Caco-2 (cell line): ENCODE measurements at places on chromosomes 1 and 21.
A peak's percentile ranks its signal among the peaks of the same experiment; 100 is the strongest.

GRCh38 chr1:203045821-203046594 lies 19.7 kb downstream of the PPFIA4 start:
- no peak for DNase-seq

DNA sequence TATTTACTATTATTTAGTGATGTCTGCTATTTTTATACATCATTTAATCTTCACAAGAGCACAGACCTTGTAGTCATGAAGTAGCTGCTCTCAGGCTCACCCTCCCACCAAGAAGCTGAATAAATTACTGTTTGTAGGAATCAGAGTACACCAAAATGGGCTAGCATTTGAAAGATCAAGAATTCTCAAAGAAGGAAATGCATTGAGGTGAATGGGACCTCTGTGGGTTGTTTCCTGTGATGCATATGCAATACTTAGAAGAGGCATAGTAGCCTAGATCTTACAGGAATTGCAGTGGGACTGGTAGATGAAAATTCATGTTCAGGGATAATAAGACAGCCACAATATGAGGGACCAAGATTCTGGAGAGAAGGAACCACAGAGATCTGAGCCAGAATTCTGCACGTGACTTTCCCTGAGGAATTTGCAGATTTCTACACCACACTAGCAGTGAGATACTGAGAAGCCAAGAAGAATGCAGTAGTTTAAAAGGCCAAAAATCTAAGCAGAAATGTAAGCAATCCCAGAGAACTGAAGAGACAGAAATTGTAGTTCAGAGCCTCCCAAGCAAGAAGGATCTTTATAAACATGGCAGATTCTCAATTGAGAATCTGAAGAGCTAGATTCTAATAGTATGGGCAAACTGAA lies 307.0 kb downstream of the ST6GALNAC3 start:
- no peak for DNase-seq

DNA sequence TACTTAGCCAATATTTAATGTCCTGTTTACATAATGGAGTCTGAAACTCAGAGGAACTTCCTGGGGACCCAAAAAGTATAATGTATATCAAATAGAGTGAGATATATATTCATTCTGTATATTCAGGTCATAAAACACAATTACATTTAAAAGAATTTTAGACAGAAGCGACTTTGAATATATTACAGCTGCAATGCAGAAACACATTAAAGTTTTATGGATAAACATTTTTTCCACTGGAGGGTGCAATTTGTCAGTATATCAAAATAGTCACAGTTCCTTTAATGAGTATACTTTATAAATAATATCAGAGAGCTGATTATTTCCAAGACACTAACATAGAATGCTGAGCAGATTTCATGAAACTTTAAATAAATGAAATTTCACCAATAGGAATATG lies 43.9 kb upstream of the CRB1 start:
- DNase-seq, result no peak

DNA sequence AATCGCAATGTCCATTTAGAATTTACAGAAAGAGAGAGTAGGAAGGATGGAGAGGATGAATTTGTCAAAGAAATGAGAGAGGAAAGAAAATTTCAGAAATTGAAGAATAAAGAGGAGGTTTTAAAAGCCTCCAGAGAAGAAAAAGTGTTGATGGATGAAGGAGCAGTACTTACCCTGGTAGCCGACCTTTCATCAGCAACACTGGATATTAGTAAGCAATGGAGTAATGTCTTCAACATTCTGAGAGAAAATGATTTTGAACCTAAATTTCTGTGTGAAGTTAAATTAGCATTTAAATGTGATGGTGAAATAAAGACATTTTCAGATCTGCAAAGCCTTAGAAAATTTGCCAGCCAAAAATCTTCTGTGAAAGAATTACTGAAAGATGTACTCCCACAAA lies 12.5 kb downstream of the L1TD1 start:
- DNase-seq, result no peak

DNA sequence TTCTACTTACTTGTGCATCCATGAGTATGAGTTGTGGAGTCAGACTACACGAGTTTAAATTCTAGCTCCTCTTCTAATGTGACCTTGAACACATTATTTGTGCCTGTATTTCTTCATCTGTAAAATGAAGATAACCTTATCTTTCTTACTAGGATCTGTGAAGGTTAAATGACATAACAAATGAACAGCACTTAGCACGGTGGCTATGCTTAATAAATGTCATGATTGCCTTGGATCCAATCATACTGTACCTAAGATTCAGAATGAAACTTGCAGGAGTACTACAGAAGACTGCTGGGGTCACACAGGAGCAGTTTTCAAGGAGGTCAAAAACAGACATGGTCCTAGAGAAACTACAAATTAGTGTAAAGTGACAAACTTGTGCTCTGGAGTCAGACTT lies 22.2 kb upstream of the ALG14 start:
- DNase-seq, result no peak

- DNase-seq, result no peak
Measured at GRCh38 chr1:23720256-23720995, 22.8 kb upstream of the ELOA start.

- DNase-seq, result peak; percentile 46
Measured at GRCh38 chr1:53982034-53982762, 35.8 kb downstream of the LDLRAD1 start.

DNA sequence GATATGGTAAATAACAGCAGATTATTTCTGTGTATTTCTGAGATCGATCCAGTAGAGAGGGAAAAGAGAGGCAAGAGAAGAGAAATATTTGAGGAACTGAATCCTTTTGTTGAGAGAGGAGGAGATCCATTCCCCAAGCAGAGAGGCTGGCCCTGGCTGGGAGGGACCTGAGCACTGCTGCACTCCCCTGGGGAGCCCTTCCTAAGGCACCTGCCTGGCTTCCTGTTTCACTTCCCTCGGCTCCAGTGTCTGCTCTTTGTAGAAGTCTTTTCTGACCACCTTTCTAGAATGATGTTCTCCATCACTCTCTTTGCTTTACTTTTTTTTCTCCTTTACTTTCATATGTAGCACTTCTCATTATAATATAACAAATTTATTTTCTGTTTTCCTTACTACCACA lies 42.3 kb upstream of the SLC6A9 start:
- DNase-seq, result no peak

GRCh38 chr1:180931529-180931928 lies 18.8 kb downstream of the KIAA1614 start:
- no peak for DNase-seq

DNA sequence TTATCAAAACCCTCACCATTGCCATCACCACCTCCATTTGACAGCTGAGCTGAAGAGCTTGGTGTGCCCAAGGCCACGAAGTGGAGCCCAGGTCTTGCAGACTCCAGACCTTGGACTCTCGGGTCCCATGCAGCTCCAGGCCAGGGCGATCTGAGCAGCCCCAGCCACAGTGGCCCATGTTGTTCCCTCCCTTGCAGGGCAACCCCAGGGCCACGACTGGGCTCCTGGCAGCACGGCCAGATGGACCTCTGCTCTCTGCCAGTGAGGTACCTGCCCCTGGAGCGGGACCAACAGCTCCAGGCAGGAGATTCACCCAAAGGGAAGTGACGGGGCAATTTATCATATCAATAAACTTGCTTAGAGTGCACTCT lies 182.7 kb upstream of the VAMP3 start:
- peak; percentile 19 for DNase-seq

GRCh38 chr1:93360111-93360510 lies 14.4 kb downstream of the DR1 start:
- no peak for DNase-seq

DNA sequence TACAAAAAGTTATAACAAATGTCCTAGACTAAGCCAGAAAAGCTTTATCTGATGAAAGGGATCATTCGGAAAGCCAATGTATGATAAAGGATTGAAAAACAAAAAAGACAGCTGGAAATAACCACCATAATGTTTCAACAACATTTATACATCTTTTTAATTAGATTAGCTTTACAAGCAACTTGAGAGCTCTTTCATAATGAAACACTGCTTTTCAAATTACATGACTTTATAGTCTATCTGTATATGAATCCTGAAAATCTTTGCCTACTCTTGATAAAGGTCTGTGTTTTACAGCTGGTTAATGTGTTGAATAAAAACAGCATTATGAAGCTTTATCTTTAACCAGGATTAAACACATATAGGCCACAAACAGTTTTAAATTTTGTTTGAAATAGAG lies 25.5 kb downstream of the SPRTN start:
- no peak for DNase-seq

DNA sequence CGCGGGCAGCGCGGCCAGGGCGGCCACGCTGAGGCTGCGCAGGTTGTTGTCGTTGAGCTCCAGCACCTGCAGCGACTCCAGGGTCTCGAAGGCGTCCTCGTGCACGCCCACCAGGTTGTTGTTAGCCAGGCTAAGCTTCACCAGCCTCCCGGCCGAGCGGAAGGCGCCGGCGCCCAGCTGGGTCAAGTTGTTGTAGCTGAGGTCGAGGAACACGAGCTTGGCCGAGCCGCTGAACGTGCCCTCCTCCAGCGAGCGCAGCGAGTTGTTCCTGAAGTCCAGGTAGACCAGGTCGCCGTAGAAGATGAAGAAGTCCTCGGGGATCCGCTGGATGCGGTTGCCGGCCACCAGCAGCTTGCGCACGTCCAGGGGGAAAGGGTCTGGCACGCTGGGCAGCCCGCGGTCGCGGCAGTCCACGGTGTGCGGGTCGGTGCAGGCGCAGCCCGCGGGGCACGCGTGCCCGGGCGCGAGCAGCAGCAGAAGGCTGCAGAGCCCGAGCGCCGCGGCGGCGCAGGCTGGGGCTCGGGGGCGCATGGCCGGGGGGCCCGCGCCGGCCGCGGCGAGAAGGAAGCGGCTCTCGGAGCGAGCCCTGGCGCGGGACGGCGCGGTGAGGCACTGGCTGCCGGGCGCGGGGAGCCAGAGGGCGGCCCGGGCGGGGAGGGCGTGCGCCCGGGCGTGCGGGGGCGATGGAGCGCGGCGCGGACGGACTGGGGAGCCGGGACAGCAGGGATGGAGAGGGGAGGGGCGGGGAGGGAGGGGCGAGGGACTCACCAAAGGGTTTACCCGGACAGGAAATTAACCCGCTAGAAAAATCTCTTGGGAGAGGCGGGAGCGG lies 524 bp downstream of the LRRC38 start:
- no peak for DNase-seq

DNA sequence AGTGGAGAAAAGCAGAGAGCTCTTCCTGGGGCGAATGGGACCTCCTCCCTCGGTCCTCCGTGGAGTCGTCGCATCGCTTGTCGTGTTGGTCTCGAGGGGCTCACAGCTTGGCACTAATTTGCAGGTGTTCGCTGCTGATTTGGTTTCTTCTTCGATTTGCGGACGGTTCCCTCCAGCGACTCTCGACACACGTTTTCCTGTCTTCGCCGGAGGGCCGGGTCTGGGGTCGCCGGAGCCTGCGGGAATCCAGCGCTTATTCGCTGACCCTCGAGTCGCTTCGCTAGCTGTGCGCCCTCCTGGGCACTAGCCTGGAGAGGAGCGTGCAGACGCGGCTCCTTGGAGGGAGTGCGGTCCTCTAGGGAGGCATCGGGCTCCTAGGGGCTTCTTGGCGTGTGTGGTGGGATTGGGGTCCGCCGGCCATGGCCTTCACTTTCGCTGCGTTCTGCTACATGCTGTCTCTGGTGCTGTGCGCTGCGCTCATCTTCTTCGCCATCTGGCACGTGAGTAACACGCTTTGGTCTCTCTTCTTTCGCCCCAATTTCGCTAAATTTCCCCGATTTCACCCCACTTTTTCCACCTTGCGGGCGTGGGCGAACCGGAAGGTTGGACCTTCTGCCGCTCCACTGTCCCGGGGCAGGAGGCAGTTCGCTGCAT lies 766 bp downstream of the CNIH3 start:
- no peak for DNase-seq

- DNase-seq, result peak; percentile 62
Measured at GRCh38 chr1:6033986-6034749, 11.5 kb upstream of the KCNAB2 start.

DNA sequence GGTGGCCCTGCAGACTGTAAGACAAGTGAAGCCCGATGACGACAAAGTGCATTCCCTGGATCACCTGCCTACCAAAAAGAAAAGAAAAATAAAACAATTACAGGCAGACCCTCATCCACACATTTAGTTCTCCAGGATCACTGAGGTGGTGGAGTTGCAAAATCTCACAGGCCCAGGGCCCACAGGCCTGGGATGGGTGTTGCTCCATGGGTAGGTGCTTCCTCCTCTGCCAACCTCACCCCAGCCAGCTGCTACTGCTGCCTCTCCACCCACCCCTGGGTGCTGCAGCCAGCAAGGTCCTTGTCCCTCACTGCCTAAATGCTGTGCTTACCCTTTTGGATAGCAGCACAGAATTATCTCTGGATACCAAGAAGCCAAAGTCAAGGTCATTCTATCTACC lies 146.4 kb upstream of the GALNT2 start:
- no peak for DNase-seq

DNA sequence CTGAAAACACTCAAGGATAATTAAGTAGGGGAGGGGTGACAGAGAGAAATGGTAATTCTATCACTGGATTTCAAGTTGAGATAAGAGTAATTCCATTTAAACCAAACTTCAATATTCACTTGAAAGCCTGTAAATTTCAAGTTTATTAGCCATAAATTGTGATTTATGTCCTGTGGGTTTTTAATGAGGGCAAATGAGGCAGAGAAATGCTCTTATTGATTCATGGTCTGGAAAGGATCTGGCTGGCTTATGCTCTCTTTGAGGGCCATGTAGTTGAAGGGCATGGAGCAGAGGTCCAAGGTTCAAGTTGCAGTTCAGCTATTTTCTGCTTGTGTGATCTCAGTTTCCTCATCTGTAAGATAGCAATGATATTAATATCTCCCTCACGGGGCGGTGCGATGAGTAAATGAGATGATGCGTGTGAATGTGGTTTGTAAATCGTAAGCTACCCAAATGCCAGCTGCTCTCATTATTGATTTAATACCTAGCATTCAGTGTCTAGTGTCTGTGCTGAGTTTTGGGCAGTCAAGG lies 12.3 kb downstream of the OLFML3 start:
- DNase-seq, result no peak

DNA sequence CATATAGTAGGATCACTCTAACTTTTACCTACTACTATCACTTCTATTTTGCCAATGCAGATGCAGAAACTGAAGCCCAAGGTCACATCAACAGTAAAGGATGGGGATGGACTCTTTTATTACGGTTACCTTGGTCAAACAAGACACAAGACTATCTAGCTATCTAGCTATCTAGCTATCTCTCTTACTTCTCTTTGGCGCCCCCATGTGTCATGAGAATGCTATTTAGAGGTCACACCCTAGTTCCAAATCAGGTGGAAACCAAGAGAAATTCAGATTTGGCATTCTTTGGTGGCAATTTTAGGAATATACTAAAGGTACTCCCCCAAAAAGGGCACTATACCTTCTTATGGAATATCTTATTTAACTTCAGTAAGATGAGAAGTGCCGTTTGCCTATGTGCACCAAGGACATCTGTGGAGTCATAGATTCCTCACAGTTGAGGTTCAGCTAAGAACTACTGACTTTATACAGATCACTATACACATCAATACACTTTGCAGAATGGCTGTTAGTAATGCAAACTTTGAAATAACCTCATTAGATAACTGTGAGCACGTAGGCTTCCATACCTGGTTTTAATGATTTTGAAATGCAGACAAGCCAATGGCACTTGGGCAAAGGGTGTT lies 6.7 kb downstream of the ZNF648 start:
- no peak for DNase-seq

DNA sequence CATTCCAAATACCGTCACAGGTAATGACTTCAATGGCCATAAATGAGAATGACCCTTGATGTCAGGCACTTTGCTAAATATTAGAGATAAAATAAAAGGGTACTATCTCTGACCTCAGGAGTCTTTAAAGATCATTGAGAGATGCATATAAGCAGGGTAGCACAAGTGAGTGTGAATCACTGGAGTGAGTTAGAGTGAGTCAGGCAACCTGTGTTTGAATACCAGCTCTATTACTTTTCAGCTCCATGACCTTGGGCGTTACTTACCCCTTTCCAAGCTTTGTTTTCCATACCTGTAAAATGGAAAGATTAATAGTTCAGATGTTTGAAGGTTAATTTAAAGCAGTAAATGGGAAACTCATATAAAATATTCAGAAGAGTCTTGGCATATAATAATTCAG lies 1058.0 kb upstream of the ADGRL4 start:
- DNase-seq, result no peak
